ENCODE measurements at places on chromosomes 3 and 15.

DNA sequence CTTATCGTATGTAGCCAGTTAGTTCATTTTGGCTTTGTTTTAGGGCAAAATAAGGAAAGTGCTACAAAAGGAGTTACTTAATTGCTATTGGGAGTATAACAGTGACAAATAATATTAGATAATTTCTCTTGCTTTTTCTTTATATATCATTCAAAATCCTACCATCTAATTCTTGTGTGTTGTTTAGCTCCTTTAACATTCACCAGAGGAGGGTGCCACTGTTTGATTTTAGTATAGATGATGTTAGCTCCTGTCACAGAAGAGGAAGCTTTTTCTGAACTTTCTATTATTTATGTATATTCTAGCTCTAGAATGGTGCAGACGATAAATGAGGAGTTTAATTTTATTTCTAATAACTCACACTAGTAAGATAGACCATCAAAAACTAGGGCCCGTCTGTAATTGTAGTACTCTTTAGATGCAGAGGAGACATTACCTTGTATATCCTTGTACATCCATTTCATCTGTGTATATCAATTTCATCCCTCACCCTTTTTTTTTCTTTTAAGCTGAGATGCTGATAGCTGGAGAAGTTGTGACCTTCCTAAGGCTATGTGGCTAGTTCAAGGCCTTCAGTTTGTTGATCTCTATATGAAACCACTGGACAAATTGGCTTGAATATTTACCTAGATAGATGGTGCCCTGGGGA is 3.0 kb downstream of the PPM1L start:
- DNase-seq: peak; percentile 45

GRCh38 chr3:142027735-142028134 is 121.6 kb downstream of the TFDP2 start:
- peak; percentile 60 for DNase-seq

- DNase-seq: peak; percentile 71
These were observed 81.6 kb downstream of the HERC1 start for GRCh38 chr15:63752075-63752684.

DNA sequence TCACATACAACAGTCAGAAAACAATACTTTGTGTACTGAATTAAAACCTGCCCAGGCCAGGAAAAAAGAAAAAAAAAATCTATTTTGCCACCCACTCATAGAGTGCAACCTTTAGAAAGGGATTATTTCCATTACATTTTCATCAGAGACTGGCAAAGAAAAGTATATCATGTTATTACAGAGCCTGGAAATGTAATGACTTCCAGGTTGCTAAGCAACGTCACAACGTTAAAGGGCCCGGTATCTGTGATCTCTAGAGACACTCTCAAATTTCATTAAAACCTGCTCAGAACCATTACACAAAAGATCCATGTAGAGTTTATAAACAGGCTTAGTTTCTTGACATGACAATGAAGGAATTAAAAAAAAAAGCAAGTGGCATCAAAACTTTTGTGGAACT is 170.5 kb downstream of the CTNNB1 start:
- DNase-seq: no peak

Measured in suppressor macrophage (primary cell).